ENCODE measurements at places on chromosomes 13 and 19.

- no peak for DNase-seq
Measured at GRCh38 chr19:5128936-5129389, 160.1 kb downstream of the KDM4B start.

- no peak for DNase-seq
Measured at GRCh38 chr13:43339805-43340550, 316.6 kb downstream of the DNAJC15 start.

- peak; percentile 91 for DNase-seq
Measured at GRCh38 chr19:1252221-1252820, 3.9 kb downstream of the MIDN start.

DNA sequence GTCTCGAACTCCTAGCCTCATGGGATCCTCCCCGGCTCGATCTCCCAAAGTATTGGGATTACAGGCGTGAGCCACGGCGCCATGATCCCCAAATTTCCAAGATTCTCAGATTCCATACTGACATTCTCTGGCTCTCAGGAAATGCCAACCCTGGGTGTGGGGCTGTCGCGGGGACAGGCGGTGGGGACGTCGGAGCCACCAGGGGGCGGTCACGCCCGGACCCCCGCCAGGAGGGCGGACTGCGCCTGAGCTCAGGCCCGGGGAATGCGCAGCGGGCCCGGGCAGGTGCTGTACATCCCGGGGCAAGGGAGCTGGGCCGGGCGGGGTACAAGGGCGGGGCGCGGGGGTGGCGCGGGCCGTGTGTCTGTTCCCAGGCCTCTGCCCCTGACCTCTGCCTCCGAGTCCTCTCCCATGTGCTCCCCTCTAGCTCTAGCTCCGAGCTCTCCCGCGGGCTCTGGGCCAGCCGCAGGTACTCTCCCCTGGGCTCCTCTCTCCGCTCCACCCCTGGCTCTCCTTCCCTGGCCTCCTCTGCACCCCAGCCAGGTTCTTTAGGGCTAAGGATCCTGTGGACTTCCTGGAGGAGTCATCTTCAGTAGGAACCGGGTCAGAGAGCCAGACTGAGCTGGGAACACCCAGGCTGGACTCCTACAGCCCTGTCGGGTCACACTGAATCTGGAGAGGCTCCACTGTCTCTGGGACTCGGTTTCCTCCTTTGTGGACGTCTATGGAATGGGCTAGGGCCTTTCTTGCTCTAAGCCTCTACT, 2.4 kb downstream of the PPP1R13L start:
- DNase-seq: peak; percentile 34

GRCh38 chr13:72834601-72835000, 52.7 kb downstream of the PIBF1 start:
- DNase-seq: no peak

DNA sequence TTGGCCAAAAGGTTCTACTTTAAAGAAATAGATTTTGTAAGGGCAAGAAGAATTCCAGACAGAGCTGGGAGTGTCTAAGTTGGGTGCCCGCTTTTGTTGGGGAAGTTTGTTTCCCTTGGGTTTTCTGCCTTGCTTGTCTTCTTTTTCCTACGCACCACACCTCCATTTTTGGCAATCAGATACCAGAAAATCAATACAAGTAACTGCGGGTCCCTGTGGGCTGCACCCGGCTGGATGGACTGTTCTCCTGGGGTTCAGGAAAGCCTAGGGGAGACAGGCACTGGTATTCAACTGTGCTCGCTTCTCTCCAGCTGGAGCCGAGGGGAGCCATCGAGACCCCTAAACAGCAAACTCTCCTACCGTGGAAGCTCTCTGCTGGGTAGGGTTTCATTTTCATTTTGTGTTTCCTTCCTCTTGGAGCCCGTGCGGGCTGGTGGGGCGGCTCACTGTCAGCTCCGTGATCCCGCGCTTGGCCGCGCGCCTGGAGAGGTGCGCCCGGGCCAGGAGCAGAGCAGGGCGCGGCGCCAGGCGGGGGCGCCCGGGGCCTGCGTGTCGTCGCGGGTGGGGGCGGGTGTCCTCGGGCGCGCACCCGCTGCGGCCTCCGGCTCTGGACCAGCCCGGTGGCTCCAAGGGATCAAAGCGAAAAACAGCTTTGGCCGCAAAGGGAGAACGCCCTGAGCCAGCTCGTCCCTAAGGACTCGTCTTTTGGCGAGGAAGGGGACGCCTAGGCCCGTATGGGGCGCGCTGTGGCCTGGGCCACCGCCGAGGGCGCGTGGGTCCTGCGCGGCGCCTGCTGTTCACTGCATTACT, 347.2 kb downstream of the ZNF536 start:
- peak; percentile 82 for DNase-seq

DNA sequence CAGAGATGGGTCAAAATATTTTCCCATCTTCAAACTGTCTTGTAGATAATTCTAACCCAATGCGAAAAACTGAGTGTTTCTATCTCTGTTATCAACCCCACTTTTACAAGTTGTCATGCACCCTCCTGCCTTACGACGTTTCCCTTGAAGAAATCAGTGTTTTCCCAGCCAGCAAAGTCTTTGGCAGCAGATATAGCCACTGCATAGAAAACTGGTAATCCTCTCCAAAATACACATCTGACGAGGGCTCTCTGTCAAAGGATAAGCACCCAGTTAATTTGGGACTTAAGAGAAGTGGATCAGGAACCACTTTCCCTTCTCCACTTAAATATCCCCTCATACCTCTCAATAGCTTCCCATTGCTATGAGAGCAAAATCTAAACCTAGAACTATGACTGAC, 351.9 kb upstream of the MIR17HG start:
- DNase-seq: no peak

- DNase-seq: no peak
Measured at GRCh38 chr13:113912596-113912995, 48.7 kb upstream of the GAS6 start.

- no peak for DNase-seq
Measured at GRCh38 chr13:110354715-110355473, 47.8 kb downstream of the COL4A2 start.

- DNase-seq: no peak
Measured at GRCh38 chr19:35468637-35469036, 20.6 kb downstream of the FFAR2 start.

- no peak for DNase-seq
Measured at GRCh38 chr19:51398096-51398704, 7.8 kb upstream of the C19orf84 start.

DNA sequence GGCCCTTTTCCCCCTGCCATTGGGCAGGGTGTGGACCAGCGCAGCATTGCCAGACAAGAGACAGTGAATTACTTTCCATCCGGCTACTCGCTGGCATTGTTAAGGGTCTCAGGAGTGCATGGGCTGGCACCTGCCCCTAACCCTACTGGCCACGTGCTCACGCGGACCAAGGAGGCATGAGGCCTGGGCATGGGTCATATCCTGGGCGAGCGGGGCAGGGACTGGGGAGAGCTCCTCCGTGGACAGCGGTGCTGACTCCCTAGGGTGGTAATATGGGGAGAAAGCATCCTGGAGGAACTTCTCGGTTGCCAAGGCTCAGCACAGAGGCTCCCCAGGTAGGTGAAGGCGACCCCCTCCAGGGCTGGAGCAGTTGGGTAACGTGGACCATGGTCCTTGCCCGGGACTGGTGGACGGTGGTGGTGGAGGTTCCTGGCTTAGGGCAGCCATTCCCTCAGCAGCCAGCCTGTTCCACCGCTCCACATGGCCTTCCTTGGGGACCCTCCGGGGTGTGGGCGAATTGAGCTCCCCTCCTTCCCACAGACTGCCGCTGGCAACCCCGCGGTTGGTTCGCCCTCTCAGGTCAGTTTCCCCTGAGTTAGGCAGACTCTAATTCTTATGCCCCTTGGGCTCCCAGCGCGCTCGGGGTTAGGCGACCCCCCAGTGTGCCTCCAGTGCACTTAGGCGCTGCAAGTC, 465.1 kb downstream of the SLITRK5 start:
- DNase-seq: no peak

DNA sequence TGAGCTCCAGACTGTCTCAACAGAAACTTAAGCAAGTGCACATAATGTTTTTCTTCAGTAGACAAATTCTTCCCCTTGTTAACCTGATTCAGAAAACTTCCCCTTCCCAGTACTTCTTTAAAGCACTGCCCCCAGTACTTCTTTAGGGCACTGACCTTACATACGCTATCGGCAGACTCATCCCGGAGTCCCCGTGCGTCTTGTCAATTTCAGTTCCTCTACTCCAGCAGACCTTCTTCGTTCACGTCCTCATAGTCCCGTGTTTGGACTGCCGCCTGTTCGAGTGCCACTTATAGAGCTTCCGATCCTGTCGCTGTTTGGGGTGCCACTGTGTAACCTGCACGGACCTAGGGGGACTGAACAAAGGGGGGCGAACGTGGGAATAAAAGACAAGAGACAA, 29.0 kb downstream of the ZNF627 start:
- DNase-seq: no peak

DNA sequence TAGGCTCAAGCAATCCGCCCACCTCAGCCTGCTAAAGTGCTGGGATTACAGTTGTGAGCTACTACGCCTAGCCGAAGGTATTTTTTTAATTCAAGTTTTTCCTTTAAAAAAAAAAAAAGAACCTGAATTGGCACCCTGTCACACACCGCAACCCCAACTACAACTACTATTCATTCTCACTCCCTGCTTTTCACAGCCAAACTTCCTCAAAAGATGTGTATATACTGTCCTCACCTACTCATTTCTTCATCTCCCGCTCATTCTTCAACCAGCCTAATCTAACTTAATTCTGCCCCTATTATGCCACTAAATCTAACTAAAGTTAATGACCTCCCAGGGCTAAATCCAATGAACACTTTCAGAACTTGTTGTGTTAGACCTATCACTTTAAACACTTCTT, 12.7 kb upstream of the WBP4 start:
- no peak for DNase-seq

DNA sequence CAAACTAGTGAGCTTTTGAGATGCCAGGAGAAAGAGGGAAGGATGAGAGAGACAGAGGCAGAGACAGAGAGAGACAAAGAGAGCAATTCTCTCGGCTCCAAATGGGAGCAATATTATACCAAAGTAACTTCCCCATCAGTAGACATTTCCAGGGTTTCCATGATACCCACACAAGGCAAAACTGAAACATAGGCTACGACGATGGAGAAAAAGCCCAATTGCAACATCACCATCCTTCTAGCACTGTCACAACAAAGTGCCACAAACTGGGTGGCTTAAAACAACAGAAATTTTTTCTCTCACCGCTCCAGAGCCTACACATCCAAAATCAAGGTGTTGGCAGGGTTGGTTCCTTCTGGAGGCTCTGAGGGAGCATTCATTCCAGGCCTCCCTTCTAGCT, 81.4 kb downstream of the KCTD12 start:
- DNase-seq: no peak

GRCh38 chr19:15466851-15467733, 2.7 kb upstream of the RASAL3 start:
- DNase-seq: no peak

DNA sequence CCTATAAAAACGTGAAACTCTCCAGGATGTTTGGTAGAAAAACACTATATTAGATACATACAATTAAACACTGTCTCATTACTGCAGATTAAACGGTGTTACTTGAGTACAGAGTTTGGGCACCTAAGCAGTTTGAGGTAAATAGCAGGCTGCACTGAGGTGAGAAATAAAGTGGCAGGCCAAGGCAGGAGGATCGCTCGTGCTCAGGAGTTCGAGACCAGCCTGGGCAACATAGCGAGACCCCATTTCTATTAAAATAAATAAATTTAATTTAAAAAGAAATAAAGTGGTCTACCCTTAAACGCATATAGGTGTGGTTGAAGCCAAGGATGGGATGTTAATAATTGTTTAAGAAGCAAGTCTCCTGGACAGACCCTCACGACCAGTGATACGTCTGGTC, 1.2 kb downstream of the PSPC1 start:
- peak; percentile 14 for DNase-seq
